ENCODE measurements at places on chromosomes 16 and 17.

- no peak for DNase-seq
These were observed 2.4 kb upstream of the CACNA1H start for GRCh38 chr16:1150511-1150982.

- no peak for DNase-seq
These were observed 208.5 kb downstream of the WWOX start for GRCh38 chr16:78307824-78308528.

DNA sequence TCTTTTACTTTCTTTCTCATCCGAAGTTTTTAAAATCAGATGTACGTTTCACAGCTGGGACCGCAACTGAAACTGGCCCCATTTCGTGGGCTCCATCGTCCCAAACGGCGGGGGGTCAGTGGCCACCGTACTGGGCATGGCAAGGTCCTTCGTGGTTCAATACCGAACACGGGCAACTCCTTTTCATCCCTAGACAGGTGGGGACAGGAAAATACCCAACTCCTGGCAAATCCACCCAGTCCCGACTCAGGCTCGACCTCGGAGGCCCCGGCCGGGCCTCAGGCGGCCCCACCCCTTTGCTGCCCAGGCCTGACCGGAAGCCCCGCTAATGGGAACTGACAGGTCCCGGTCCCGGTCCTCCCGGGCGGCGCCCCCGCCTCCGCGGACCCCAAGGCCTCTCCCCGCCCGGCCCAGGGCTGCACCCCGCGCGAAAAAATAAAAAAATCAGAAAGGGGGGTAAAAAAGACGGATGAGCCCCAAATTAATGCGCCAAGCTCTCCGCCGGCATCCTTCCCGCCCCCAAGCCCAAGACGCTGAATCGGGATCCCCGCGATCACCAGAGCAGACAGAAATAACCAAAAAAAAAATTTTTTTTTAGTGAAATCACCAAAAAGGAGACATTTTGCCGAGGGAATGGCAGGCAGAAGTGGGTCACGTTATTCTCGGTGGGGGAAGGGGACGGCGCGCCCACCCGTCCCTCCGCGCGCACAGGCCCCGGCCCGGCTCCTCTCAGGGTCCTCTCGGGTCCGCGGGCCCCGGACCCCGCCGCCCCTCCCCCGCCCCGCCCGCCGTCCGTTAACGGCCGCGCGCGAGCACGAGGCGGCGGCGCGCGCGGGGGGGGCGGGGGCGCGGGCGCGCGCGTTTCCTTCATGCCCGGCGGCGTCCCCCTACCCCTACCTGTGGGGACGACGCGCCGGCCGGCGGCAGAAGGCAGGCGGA, 562 bp downstream of the ZC3H7A start:
- peak; percentile 89 for DNase-seq

DNA sequence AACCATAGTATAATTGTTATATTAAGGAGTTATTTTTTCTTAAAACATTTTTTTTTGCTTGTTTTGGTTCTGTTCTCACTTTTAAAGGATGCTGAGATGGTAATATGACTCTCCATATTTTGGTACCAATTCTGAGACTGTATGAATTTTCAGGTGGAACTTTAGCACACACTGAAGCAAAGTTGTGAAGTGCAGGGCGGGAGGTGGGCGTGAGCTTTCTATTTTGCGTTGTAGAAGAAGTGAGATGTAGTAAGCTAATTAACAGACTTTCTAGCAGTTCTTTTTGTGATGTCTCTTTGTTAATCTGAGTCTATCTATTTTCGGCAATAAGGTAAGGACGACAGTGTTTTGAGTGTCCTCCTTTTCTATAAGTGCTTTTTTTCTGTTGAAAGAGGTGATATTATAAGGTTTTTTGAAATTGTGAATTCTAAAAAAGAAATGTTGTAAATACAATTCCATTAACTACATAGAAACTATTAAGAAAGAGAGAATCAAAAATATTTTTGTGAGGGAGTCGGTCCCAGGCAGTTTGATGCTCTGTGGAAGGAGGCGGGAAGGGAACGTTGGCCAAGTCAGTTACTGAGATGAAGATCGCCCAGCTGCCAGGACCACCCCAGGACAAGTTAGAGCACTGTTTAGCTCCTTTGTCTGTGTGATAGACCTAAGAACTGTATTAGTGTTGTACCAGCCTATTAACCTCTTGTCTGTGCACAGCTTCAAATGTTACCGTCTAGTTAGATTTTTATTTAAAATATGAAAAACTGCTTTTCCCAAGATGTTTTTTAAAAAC, 65.0 kb downstream of the CCDC182 start:
- DNase-seq: peak; percentile 9

DNA sequence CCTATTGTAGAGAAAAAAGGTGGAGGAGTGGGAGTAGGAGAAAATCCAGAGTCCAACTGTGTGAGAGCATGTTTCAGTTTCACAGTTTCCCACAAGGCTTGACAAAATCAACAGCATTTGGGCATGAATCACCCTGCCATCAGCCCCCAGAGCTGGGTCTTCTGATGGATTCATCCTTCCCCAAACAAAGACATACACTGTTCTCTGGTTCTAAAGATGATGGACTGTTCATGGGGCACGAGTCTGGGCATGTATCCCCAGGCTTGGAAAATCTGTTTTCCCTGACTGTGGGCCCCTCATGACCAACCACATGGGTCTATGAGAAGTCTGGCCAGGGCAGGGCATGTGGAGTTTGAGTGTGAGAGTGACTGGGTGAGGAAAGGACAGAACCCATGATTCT, 210.4 kb upstream of the IRX5 start:
- DNase-seq: no peak

- no peak for DNase-seq
These were observed 43.5 kb downstream of the KNOP1 start for GRCh38 chr16:19674485-19674884.

- no peak for DNase-seq
These were observed 70.3 kb downstream of the IRX3 start for GRCh38 chr16:54216268-54216667.

GRCh38 chr17:67043283-67043682, 1.1 kb upstream of the CACNG1 start:
- no peak for DNase-seq

- no peak for DNase-seq
These were observed 105.5 kb downstream of the MYO1D start for GRCh38 chr17:32771396-32771795.
